ENCODE measurements at places on chromosomes 3 and 15.

DNA sequence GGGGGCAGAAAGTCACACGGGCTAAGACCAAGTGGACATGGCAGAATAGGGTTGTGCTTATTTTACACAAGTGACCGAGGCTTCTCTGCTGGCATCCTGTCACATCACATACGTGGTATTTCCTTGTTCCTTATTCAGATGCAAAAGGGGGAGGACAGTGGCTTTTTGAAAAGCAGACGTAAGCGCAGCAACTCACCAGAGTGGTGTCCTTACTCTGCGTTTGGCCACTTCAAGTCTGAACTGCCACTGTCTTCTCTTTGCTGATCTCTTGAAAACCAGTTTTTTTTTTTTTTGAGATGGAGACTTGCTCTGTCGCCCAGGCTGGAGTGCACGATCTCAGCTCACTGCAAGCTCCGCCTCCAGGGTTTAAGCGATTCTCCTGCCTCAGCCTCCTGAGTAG, 113.2 kb downstream of the SOX2 start:
- no peak for DNase-seq

- DNase-seq: no peak
Measured at GRCh38 chr3:16893618-16894200, 9.0 kb downstream of the PLCL2 start.

DNA sequence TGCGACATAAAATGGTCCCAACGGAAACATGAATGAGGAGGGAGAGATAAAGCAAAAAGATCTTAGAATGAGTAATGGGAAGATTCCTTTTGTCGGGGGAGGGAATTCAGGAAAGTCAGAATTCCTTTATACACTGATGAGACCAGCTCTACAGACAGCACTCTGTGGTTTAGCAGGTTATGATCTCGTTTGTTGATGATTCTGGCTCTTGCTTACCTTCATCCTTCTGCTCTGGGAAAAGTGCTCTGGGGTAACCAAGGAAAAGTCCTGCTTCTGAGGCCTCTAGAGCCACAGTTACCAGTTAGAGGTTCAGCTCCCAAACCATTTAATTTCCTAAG, 150.7 kb upstream of the NR2E3 start:
- no peak for DNase-seq

DNA sequence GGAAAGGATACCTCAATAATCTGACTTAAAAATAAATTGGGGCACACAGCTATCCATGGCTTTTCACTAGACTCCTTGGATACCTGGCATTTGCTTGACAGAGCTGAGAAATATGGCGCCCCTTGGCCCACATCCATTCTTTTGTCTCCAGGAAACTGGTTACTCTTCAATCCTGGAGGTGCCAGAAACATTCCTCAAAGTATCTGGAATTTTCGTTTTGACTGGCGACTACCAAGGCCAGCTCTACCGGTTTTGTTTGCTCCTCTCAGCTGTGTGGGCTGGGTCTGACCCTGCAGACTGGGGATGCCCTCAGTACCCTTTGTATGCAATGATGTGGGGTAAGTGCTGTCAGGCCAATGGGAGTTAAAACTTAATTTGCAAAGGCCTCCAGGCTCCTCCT, 27.0 kb downstream of the KATNBL1 start:
- DNase-seq: no peak

- no peak for DNase-seq
Measured at GRCh38 chr3:89113893-89114840, 6.7 kb downstream of the EPHA3 start.

- no peak for DNase-seq
Measured at GRCh38 chr15:40955930-40956540, 2.8 kb downstream of the CHAC1 start.

DNA sequence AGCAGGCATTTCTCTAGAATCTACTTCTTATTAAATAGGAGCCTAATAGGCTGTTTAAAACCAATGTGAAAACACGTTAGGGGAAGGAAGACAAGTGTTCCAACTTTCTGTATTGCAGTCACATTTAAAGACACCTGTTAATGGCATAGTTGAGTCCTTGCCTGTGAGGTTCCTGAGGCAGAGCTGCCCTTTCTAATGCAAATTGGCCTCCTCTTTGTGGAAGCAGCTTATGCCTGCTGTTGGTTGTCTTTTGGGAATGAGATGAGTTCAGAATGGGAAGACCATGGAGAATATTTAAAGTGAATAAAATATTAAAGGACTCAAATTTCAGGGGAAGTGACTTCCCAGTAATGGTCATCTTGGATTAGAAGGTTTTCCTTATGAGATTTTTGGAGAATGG, 51.2 kb downstream of the NEK11 start:
- DNase-seq: no peak

GRCh38 chr3:27200721-27201489, 168.3 kb downstream of the NEK10 start:
- DNase-seq: no peak

DNA sequence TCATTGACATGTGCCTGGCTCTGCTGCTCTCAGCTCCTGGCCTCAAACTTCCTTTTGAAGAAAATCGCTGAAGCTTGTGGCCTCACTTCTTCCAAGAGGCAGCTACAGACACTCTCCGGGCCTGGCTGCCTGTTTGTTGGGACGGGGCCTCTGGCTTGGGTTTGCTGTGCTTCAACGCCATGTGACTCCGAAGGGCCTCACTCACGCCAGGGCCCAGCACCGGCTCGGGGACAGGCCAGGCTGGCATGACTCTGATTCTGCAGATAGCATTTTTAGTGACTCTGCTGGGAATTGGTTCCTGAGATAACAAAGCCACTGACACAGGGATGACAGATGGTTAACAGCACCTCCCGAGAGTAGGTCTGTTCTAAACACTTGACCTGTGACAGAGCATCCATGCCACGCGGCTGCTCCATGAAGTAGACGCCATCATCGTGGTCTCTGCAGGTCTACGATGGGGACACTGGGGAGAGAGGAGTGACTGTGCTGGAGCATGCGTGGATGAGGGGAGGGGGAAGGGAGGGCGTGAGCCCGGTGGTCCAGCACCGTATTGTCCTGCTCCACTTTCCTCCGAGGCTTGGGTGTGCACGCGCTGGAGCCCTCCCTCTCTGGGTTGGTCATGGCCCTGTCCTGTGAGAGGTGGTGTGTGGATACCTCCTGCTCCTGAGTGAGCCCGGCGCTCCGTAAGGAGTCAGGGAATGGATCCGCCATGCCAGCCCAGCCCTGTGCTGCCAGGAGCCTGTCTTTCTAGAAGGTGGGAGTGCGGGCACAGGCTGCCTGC, 133.6 kb downstream of the TJP1 start:
- no peak for DNase-seq

GRCh38 chr3:194537732-194538247, 51.0 kb upstream of the ATP13A3 start:
- no peak for DNase-seq

- DNase-seq: no peak
Measured at GRCh38 chr15:57562196-57562769, 29.4 kb upstream of the MYZAP start.

DNA sequence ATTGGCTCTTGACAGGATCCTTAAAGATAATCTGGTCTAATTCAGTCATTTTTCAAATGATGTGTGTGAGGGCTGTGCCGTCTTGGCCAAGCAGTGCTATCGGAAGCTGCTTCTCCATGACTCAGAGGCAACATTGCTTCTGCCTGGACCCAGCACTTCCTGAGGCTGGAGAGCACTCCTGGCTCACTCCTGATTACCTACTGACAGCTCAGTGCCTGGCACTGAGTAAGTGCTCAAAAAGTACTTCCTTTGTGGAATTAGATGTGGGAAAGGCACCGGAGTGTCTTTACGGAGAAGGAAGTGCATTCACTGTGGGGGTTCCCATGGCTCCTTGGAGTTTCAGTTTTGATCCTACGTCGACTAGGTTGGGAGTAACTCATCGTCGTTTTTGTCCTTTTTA, 86.9 kb upstream of the UBE3A start:
- no peak for DNase-seq

GRCh38 chr3:31918179-31919150, 62.6 kb downstream of the OSBPL10 start:
- peak; percentile 4 for DNase-seq

- no peak for DNase-seq
Measured at GRCh38 chr3:119597548-119598288, at the start of gene PLA1A. Gene PLA1A (plus strand): TSS chr3:119597885. CDS start chr3:119597914, 29 bp downstream.

DNA sequence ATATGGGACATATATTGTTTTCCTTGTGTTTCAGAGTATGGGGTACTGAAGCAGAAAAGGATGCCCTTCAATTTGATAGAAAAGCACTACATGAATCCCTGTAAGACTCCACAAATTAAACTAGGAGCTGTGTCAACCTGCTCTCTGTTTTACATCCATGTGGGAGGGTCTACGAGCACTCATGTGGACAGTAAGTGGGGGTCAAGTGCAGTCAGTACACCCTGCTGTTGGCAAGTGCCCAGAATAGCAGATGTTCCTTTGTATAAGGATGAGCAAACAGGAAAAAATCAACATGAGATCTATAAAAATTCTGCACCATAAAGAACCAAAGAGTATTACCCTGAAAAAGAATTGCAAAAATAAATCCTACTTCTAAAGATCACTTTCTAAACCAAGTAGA, 659.9 kb downstream of the SI start:
- DNase-seq: no peak

- no peak for DNase-seq
Measured at GRCh38 chr3:31370681-31371080, 162.0 kb upstream of the STT3B start.

- DNase-seq: no peak
Measured at GRCh38 chr15:74664028-74664616, 31.7 kb downstream of the EDC3 start.

- no peak for DNase-seq
Measured at GRCh38 chr3:150447084-150447483, 39.0 kb downstream of the TSC22D2 start.

GRCh38 chr3:23691357-23691895, 114.3 kb upstream of the UBE2E1 start:
- no peak for DNase-seq

GRCh38 chr15:31367021-31367729, 40.5 kb downstream of the KLF13 start:
- no peak for DNase-seq

GRCh38 chr15:40344631-40345120, 3.9 kb upstream of the CCDC9B start:
- peak; percentile 64 for DNase-seq

- DNase-seq: no peak
Measured at GRCh38 chr3:42229266-42229941, 36.6 kb downstream of the CCK start.

- no peak for DNase-seq
Measured at GRCh38 chr3:141725036-141725435, 13.1 kb upstream of the RNF7 start.

GRCh38 chr15:58951388-58952007, 18.0 kb upstream of the SLTM start:
- DNase-seq: no peak

- DNase-seq: no peak
Measured at GRCh38 chr3:190380184-190380583, 7.8 kb upstream of the CLDN16 start.

GRCh38 chr3:16132190-16132589, 42.3 kb upstream of the GALNT15 start:
- DNase-seq: no peak

GRCh38 chr3:48088056-48088748, 72.0 kb upstream of the MAP4 start:
- DNase-seq: no peak

DNA sequence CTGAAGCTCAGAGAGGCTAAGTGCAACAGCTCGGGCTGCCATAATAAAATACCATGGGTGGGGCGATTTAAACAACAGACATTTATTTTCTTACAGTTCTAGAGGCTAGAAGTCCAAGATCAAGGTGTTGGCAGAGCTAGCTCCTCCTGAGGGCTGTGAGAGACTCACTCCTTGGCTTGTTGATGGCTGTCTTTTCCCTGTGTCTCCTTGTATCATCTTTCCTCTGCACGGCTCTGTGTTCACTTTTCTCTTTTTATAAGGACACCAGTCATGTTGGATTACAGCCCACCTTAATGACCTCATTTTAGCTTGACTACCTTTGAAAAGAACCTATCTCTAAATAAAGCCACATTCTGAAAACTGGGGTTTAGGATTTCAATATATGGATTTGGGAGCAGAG, 129.7 kb downstream of the RPL22L1 start:
- no peak for DNase-seq

DNA sequence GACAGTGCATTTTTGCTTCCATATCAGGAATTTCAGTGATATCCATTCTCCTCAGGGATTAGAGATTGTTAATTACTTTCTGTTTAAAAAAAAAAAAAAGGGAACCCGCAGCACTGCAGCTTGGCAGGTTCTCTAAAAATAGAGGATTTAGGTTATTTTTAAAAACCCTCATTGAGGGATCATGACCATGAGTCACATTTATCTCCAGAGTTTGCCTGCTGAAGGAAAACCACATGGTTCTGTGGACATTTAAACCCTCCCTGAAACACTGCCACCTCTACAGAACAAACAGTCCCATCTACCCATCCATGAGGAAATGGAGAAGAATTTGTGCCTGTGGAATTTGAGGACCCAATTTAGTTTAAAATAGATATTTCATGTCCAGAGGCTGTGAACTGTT, 66.2 kb upstream of the UBE2E1 start:
- no peak for DNase-seq

- no peak for DNase-seq
Measured at GRCh38 chr3:112013784-112014143, 15.0 kb downstream of the TAGLN3 start.

- no peak for DNase-seq
Measured at GRCh38 chr15:40486066-40486770, 15.4 kb downstream of the CHST14 start.

GRCh38 chr3:8980756-8981257, 17.5 kb upstream of the RAD18 start:
- DNase-seq: no peak

GRCh38 chr15:68797191-68797590, 23.5 kb downstream of the ANP32A start:
- DNase-seq: peak; percentile 30

DNA sequence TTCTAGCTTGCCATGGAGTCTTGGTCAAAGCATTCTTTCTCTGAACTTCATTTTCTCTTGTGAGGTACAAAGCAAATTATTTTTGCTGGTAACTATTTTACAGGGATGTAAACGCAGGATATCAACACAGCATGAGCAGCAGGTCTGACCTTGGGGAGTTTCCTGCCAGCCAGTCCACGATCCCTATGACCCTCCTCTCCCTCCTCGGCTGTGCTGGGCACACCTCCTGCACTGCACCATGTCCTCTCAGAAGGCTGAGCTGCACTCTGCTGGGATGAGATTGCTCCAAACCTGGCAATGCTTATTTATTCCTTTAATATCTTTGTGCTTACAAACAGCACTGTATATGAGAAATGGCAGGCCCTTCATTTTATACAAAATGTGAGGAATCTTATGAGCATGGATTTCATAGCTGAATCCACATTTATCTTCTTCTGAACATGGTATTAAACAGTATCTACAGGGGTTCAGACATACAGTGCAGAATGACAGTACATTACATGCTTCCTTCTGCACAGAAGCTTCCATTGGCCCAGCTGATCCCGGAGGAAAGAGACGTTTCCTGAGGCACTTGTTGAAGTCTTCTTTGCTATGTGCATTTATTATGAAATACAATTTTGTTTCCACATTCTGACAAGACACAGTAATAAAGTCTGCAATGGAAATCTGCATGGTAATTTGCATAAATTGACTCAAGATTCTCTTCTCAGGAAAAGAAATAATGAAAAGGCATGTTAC, 41.2 kb downstream of the RAB6B start:
- DNase-seq: no peak
